GM19239 (cell line): ENCODE measurements at places on chromosomes 4 and X.

DNA sequence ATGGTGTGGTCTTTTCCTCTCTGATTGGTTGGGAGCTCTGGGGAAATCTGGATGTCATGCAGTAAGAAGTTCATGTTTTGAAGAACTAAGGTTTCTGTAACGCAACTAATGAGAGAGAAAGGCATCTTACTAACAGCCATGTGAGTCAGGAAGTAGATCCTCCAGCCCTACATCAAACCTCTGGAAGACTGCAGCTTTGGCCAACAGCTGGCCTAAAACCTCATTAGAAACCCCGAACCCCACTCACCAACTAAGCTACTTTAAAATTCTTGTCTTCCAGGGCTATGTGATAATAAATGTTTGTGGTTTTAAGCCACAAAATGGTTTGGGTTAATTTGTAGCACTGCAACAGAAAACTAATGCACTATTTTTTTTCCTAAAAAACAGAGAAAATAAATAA, 549.0 kb upstream of the GRID2 start:
- no peak for DNase-seq

DNA sequence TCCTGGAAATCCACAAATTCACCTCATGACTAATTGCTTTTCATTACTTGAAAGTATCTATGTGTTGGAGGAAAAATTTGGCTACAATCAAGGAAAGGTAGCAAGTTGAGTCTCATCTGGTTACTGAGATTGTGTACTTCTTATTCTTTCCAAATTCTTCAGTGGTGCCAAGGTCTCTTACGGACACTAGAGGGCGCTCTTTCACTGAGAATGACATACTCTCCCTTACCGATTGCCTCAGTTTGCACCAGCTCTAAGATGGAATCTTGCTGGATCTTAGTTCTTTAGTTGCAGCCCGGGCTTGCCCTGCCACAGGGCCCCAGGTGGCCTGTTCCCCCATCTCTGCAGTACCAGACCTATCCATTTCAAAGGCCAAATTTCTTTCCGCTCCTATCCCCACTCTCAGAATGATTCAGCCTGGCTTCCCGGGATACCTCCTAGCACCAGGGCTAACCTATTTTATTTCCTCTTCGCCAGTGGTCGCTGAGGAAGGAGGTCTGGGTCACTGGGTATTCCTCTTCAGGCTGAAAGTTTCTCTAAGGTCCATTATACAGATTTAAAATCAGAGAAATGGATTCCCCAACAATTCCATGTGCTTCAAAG, 24.6 kb upstream of the GPR50 start:
- peak; percentile 24 for DNase-seq

DNA sequence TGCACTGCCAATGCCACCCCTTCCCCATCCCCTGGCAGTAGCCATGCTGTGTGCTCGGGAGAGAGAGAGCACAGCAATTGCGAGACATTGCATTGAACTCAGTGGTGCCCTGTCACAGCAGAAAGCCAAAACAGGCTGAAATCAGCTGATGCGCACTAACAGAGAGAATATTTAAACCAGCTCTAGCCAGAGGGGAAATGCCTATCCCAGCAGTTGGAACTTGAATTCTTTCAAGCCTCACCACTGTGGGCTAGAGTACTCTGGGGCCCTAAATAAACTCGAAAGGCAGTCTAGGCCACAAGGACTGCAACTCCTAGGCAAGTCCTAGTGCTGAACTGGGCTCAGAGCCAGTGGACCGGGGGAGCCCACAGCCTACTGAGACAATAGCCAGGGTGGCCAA, 17.7 kb upstream of the RP2 start:
- no peak for DNase-seq

DNA sequence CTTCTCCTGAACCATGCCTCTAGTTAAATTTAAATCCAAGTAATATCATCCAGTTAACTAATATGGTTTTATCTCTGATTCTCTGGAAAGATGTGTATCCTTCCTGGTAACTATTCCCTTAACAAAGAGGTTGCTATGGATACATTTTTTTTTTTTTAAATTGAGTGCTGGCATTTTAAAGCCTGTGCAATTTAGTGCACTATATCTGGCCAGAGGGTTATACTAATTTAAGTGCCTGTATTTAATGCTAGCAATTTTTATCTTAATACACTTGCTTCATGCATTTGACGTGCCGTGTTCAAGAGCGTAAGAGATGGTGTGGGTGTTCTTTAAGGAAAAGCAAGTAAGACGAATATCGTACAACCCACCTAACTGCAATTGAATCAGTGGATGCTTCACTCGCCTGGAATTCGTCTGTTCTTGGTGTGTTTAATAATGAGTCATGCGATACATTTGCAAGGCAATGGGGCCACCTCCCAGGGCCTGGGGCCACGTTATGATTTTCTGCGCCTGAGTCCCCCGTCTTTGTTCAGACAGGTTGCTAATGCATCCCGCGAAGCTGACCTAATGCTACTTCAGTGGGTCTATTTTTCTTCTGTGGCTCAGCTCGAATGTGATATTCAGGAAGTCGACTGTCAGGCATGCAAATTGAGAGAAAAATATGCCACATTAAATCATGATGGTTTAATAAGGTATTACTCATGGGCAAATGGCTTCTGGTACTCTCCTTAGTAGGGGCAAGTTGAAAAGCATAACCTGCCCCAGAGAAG, 14.2 kb upstream of the MID1 start:
- DNase-seq: no peak

GRCh38 chr4:55910140-55910539, 38.6 kb upstream of the CEP135 start:
- no peak for DNase-seq

GRCh38 chr4:153217440-153217839, 13.2 kb downstream of the TRIM2 start:
- no peak for DNase-seq

GRCh38 chr4:168690199-168690598, 193.3 kb downstream of the PALLD start:
- no peak for DNase-seq

DNA sequence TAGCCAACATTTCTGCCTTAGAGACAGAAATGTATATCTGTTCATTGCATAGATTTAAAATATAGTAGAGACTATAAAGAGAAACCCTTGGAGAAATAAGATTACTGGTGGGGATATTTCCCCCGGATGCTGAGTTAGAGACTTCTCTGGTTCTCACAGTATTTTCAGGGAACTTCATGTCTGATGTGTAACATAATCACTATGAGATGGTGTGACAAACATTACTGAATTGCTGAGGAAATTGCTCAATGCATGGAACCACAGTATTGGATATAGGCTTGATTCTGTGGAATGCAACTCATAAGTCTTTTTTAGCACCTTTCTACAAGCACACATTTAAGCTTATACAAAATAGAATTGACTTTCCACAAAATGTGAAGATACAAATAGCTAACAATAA, 152.7 kb downstream of the SOWAHB start:
- no peak for DNase-seq
